ENCODE measurements at places on chromosomes 3 and 15.

GRCh38 chr15:47857776-47858167 is 140.5 kb downstream of the SEMA6D start:
- no peak for DNase-seq

DNA sequence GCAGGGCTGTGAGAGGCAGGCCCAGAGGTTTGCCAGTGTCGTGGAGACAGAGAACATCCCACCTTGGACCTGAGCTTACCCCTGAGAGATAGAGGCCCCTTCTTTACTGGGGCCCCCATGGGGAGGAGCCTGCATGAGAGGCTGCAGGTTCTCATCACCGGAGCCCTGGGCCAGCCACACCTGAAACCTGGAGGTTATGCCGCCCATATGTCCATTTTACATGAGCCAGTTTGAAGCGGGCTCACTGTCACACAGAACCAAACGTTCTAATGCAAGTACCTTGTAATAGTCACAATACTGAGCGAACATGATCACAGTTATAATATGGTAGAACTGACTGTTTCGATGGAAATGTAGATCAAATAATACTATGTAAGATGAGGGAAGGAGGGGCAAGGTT is 6.3 kb upstream of the IQSEC1 start:
- no peak for DNase-seq

- no peak for DNase-seq
Measured at GRCh38 chr3:132418916-132419315, 1.6 kb downstream of the DNAJC13 start.

DNA sequence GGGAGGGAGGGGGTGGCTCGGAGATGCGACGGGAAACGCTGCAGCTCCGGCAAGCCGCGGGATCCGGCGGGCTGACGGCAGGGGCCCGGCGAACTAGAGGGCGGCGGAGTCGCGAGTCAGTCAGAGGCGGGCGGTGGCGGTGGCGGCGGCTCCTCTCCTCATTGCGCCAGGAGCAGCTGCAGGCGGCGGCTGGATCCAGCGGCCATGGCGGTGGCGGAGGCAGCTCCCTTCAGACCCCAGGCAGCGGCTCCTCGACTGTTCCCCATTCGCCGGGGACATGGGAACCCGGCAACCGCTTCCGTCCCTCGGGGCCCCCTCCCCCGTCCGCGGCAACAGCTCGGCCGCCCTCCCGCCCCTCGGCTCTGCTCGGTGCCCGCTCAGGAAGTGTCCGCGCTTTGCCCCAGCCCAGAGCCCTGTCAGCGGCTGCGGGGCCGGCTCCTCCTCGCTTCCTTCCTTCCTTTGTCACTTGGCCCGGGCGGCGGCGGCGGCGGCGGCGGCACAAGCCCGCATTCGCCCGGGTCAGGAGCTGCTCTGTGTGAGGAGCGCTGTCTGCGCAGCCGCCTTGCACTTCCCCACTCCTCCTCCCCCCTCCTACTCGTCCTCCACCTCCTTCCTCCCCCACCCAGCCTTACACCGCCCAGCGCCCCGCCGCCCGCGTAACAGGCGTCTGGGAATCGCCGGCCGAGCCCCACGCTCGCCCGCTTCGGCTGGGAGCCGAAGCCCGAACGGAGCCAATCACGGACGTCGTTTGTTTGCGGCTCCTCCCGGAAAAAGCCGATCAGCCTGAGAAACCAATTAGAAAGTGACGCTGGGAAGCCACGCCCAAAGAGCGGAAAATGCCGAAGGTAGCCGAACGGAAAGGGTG is at the start of gene GSK3B:
Gene GSK3B (minus strand): TSS at position 537 of the 865 bp plus-strand sequence. CDS start 1,013 bp downstream, outside the sequence.
- DNase-seq: peak; percentile 76

DNA sequence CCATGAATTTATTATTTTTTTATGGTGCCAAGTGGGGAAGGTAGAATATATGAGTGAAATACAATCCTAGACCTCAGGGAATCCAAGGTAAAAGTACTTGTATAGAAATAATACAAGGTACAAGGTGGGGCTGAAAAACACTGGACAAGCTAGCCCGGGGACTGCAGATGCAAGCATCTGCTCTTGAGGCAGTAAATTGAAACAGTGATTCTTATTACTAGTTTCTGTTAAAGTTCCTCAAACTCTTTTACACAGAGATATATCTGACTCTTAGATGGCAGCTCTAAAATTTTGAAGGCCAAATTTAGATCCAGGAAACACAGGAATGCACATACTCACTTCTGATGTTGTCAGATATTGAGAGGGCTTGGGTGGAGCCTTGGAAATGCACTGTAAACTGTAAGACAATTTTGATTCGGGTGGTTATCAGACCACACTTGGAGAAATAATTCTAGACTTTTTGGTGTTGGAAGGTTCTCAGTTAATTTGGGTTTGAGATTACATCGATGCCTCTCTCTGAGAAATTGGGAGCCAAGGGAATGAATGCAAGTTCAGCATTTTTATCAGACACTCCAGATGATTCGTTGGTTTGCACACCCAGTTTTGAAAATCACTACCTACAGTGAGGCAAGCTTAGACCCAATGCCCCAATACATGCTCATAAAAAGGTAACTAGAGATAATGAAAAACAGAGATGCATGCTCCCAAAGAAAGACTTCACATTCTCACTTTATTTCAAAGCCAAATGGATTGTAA is 7.3 kb downstream of the TP63 start:
- no peak for DNase-seq

GRCh38 chr15:89794627-89795241 is 18.6 kb downstream of the MESP2 start:
- DNase-seq: no peak

GRCh38 chr3:79255702-79256101 is 512.1 kb downstream of the ROBO1 start:
- no peak for DNase-seq

DNA sequence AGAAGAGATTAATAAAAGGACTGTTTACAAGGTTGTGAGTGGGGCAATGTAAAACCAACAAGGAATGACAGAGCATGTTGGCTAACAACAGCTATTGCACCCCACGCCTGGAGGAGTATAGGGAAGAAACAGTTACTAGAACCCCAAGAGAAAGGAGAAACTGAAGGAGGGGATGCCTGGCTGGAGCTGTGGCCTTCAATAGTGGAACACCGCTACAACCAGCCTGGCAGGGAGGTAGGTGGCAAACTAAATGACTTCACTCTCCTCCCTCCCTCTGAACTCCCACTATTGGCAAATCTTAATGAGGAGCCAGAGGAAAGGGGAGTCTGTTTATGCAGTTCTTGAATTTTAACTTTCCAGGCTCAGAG is 7.2 kb upstream of the CD47 start:
- DNase-seq: no peak

DNA sequence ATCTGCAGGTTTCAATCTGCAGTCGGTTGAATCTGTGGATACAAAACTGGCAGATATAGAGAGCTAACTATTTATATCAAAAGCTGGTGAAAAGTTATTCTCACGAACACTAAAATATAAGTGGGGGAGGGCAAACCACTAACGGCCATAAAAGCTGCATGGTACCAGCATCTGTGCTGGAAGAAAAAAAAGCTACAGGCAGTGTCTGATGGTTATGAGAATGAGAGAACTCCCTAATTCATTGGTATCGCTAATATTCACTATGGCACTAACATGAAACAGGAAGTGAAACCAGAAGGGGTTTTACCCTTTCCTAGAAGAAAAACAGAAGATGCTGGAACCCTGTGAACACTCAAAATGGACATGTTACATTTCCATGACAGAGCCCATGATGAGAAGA is 15.9 kb downstream of the CEP70 start:
- no peak for DNase-seq

DNA sequence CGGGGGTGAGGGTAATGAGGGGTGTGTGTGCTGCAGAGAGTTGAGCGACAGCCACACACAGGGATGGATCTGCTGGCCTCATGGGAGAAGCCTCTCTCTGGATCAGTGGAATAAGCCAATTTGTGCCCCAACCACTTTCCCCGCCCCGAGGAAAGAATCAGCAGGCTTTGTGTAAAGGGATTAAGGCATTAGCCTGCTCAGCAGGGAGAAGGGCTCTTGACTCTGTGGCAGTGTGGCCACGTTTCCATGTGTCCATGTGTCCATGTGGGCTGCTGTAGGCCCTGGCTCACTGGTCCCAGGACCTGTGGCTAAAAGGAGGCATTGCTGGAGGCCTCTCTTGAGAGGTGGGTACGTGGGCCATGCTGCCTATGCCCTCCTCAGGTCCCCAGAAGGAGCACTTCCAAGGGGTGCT is 104.7 kb downstream of the HMG20A start:
- no peak for DNase-seq

- DNase-seq: no peak
Measured at GRCh38 chr3:121692010-121692699, 31.5 kb upstream of the HCLS1 start.

GRCh38 chr15:62663547-62663946 is 379.0 kb upstream of the TPM1 start:
- DNase-seq: no peak

GRCh38 chr3:51929420-51930003 is 12.2 kb downstream of the RRP9 start:
- DNase-seq: peak; percentile 45

DNA sequence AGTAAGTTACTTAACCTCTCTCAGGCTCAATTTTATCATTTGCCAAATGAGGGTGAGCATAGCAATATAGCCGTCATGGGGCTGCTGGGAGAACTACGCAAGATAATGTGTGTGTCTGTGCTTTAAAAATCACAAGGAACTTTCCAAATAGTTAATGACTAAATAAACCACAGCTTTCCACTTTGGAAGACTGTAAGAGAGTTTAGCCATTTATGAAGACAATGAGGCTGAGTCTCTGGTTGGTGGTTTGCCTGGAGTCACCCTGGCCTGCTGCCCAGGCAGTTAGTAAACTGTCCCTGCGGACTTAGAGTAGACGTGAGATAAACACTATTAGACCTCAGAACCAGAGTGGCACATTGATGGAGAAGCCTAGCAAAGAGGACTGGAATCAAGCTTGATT is 357.7 kb downstream of the CLSTN2 start:
- DNase-seq: no peak

DNA sequence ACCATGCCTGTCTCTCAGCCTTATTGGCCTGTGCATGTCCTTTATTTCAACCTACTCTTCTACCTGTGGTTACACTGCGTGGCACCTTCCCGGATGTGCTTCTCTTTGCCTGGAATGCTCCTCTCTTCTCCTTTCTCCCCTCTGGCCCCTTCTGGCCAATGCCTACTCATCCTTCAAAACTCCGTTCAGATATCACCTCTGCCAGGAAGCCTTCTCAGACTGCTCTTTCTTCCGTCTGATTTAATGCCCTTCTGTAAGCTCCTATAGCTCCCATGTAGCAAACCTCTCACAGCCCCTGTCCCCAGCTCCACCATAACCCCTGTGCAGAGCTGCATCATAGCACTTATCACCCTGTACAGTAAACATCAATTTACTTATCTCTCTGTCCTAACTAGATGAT is 13.2 kb downstream of the KLHL6 start:
- DNase-seq: no peak

DNA sequence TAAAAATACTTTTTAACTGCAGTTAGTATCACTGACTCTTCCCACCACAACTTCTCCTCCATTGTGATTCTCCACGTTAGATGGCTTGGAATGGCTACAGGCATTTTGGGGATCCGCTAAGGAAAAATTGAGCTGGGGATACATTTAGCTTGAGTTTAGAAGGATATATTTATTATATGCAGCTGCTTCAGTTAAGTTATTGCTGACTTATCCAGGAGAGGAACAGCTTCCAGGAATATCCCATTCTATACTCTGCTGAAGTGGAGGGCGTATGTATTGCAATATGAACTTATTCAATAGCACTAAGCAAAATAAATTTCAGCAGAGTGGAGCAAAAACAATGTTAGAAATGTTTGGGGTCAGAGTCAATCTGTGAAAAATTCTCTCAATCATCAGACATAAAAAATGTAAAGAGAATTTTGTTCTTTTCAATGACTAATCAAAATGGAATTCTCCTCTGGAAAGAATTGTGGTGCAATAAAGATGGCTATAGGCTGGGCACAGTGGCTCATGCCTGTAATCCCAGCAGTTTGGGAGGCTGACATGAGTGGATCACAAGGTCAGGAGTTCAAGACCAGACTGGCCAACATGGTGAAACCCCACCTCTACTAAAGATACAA is 84.7 kb downstream of the NCEH1 start:
- no peak for DNase-seq

All from H9 (cell line).